RKO (cell line): ENCODE measurements at places on chromosomes 5 and 9.

- DNase-seq = no peak
Measured at GRCh38 chr5:159385536-159385935, 55.2 kb upstream of the IL12B start.

DNA sequence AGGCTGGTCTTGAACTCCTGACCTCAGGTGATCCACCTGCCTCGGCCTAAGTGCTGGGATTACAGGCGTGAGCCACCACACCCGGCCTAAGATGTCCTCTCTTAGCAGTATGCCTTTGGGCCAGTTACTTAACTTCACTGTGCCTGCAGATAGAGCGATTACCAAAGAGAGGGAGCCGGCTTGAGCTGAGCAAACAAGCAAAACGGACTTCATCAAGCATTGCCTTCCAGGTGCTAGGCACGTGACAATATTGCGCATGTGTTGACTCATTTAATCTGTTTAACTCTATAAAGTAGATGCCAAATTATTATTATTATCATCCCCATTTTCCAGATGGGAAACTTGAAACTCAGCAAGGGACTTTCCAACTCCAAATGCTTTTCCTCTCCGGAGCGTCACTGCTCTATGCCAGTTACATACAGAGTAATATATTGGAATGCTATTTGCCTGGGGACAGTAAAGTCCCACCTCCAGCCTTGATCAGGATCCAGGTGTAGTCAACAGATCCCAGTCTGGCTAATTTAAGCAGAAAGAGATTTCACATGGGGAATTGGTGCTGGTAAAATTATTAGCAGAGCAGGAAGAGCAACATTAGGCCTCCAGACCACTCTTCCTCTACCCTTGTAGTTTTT, 5.6 kb upstream of the C9orf152 start:
- DNase-seq = no peak

DNA sequence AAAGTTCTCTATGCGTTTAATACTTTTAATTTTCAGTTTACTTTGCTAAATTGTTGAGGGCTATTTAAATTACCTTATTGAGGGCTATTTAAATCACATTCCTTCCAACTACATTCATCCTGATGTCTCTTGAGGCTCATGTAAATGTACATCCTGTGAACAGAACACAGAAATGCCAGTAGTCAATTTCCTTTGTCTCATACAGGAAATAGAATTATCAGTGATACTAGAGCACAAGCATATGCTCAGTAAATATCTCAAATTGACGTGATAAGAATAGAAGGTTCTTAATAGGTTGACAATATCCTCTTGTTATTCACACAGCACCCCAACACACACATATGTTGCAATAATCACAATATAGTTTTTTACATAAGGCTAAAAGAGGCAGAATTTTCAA, 449.0 kb downstream of the CYLC2 start:
- DNase-seq = no peak

GRCh38 chr9:105958587-105958986, 264.2 kb downstream of the TMEM38B start:
- no peak for DNase-seq

DNA sequence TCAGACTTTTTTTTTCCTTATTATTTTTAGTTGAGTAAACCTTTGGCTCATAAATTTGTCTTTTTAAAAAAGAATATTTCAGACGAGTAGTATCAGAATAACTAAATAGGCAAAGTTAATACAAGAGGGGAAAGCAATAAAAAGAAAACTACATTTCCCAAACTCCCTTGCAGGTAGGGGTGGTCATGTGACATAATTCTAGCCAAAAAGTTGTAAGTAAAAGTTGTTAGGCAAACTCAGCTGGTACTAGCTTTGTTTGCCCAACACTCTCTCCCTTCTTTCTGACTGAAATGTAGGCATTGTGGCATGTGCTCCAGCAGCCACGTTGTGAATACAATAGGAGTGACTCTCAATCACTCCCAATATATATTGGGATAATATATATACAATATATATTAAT, 20.9 kb downstream of the GIN1 start:
- peak; percentile 7 for DNase-seq

DNA sequence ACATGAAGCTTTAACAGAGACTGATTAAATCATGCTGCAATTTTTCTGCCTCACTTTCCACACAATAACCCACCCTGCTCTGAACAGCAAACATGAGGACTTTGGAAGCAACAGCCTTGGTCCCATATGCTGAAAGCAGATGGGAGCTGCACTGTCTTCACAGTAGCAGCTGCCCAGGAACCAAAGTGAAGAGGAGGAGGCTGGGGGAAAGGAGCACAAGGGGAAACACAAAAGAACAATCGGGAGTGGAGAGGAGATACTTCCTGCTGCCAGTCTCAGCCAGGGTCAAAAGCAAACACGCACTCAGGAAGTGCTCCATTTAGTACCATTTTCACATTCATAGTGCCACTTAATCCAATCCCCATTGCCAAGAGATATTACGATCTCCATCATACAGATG, 183.3 kb upstream of the PUM3 start:
- no peak for DNase-seq

- DNase-seq = no peak
Measured at GRCh38 chr9:137972988-137973470, 95.4 kb downstream of the CACNA1B start.

- DNase-seq = no peak
Measured at GRCh38 chr5:56412601-56413379, 179.7 kb upstream of the ANKRD55 start.

DNA sequence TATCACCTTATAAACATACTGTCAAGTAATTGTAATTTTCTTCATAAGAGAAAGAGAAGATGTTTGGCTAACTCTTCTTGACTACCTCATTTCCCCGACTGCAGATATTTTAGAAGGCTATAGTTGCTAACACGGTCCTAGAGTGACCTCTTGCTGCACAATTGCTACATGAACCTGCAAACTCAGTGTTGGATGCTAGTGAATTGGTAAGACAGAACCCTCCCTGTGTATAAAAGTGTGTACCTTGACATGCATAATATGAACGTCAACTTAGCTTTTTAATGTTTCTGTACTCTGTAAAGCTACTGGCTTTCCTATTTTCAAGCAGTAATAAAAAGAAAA, 46.7 kb upstream of the CER1 start:
- peak; percentile 77 for DNase-seq
